ENCODE measurements at places on chromosomes 2 and 18.

DNA sequence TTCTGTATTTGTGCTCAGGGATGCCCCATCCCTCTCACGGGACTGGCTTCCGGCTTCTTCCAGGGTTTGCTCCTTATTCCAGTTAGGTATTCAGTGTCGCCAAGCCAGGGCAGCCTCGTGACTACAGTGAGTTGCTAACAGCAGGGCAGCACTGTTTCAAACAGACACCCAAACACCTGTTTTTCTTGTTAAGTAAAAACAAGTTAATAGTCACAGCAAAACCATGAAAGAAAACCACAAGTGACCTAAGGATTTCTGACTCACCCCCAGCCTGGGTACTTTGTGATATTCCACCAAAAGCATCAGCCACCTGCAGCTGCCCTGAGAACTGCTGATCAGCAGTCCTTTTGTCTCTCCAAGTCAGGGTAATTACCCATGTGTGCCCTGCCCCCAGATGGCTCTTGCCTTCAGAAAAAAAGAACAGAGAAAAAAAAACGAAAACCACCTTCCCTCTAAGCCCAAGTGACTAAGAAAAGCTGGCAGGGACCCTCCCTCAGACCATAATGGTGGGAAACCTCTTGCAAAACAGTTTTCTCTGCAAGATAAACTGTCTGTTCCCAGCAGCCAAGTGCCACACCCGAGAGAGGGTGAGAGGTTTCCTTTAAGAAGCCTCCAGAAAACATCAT is 178.2 kb downstream of the ANAPC1 start:
- DNase-seq: no peak

DNA sequence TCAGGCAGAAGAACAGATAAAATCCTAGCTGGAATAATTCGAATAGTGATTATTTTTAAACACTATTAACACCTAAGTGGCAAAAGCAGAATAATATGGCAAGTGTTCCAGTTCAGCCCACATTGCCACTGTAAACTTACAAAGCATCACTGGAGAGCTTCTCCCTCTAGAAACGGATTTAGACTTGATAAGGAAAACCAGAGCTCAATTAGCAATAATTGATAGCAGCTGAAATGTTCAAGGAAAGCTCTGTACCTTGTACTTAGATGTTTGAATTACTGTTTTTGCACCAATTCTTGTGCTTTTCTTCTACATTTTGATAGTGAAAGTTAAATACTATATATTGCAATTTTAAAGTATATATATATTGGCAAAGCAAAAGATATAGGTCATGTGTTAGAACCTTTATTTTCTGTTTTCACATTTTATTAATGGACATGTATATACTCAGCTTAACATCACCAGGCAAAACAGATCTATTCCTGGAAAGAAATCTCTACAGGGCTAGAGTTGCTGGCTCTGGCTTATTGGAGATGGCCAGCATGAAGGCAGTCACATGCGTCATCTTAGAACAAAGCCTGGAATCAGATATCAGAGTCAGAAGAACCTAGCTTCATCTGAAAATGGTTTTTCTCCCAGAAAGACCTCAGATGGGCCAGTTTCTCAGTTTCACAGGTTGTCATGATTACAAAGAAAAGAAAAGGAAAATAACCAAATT is 149.1 kb upstream of the CTAGE1 start:
- no peak for DNase-seq

- no peak for DNase-seq
Measured at GRCh38 chr18:31278609-31279071, 39.3 kb upstream of the DSG1 start.

DNA sequence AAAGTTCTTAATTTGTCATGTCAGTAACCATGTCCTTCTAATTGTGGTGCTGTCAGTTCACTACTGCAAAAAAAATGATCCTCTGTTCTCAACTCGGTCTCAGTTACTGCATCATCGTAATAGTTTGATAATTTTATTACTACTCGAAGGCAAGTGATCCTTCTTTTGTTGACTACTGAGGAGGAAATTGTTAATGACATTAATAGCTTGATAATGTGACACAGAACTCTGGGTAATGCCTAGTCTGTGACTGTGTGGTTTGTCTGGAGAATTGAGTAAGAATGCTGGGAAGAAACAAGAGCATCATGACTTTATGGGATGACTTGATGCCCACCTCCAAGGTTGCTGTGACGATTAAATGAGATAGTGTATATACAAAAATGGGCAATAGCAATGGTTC is 267.2 kb downstream of the LRRTM1 start:
- no peak for DNase-seq

DNA sequence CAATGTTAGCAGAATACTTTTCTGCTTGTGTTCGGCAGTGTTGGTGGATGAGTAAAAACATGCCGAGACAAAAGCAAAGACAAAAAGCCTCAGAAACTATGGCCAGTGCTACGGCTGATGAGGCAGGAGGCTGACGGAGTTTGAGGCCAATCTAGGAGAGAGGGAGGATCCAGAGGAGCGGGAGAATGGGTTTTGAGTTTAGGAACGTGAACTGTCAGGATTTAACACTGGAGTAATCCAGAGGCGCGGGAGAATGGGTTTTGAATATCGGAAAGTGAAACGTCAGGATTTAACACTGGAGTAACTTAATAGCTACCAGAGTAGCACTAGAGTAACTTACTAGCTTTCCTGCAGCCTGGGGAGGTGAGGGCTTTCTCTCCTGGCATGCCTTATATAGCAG is 37.4 kb downstream of the LYPD6B start:
- DNase-seq: no peak

Data from right cardiac atrium (tissue), 5 donors.